Anterior cingulate cortex (tissue), 58 donors: ENCODE measurements at places on chromosomes 2 and 18.

DNA sequence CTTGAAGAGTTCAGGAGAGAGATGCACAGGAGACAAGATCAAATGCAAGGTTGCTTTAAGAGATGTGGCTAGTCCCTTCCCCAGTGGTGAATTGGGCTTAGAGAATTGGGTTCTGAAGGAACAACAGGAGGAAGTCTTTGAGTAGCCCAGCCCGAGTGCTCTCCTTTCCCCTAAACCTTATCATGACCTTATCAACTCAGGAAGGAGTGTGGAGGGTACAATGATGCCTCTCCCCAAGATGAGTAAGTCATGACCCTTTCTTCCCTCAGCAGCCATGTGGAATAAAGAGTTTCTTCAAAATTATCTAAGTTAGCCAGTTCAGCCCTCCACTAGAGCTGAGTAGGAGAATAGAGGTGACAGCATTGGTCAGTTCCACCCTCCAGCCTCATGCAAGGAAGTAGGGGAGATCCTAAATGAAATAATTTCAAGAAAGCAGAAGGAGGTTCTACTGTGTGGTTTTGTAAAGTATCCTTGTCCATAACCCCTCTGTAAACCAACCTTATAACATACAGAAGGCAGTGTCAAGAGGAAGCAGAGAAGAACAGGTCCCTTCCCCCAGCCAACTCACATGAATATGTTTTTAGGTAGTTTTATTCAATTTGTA is 88.4 kb downstream of the ARHGAP15 start:
- DNase-seq = no peak

DNA sequence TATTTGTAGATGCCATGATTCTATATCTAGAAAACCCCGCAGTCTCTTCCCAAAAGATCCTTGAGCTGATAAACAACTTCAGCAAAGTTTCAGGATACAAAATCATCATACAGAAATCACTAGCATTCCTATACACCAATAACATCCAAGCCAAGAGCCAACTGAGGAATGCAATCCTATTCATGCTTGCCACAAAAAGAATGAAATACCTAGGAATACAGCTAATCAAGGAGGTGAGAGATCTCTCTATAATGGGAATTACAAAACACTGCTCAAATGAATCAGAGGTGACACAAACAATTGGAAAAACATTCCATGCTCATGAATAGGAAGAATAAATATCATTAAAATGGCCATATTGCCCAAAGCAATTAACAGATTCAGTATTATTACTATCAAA is 551.4 kb upstream of the SLC39A10 start:
- no peak for DNase-seq

GRCh38 chr2:66813525-66813924 is 378.6 kb downstream of the MEIS1 start:
- DNase-seq = no peak

- no peak for DNase-seq
These were observed 117.5 kb downstream of the DDX1 start for GRCh38 chr2:15708865-15709820.
